ENCODE measurements at places on chromosomes 3 and 15.
A peak's percentile ranks its signal among the peaks of the same experiment; 100 is the strongest.

DNA sequence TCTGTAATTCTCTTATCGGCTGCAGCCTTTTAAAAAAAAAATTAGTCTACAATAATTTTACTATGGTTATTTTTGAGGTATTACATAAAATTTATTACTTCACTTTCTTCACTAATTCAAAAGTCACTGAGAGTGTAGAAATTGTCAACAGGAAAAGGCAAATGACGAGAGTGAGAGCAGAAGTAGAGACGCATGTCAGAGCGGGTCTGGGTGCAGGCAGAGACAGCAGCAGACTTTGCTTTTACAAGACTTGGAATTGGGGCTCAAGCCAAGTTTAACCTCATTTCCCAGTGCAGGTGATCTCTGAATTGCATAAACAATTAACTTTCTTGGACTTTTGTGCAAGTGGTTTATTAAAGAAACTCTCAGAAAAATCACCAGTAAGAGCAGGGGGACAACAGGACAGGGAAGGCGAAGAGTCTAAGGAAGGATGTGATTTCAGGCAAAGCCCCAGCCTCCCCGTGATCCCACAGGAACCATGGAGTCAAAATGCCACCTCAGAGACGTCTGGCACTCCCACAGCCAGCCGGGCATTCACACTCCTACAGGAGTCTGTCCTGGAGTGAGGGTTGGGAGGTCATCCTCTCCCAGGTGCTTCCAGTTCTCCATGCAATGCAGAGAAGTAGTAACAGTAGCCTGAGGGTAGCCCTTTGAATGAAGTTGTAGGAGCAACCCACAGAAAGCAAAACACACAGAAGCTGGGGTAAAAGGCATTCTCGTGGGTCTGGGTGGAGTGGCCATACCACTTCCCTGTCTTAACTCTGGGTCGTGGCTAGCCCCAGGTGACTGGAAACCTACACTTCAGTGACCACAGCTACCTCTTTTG is 274.0 kb upstream of the TGFBR2 start:
- H3K4me3 ChIP-seq = no peak overlapping the region
- no peaks in the 10 kb centered on the region for H3K4me1 ChIP-seq
- no peaks in the 10 kb centered on the region for H3K27me3 ChIP-seq
- no peaks in the 10 kb centered on the region for H3K36me3 ChIP-seq

GRCh38 chr3:194517333-194517732 is 30.5 kb upstream of the ATP13A3 start:
- H3K27me3 ChIP-seq = no peaks in the 10 kb centered on the region
- H3K4me1 ChIP-seq = peaks cover 14% of the 10 kb centered on the region
- H3K27ac ChIP-seq = no peak overlapping the region
- H3K36me3 ChIP-seq = no peaks in the 10 kb centered on the region
- no peak overlapping the region for H3K4me3 ChIP-seq

- peak; percentile 28 for DNase-seq
- peak overlapping the region; percentile 55 for H3K27ac ChIP-seq
- peaks cover 5% of the 10 kb centered on the region for H3K36me3 ChIP-seq
- H3K4me1 ChIP-seq = peaks cover 44% of the 10 kb centered on the region
These were observed 427 bp downstream of the MBD4 start for GRCh38 chr3:129439226-129439816.

GRCh38 chr3:73225991-73226390 is 164.5 kb downstream of the EBLN2 start:
- no peak for DNase-seq
- H3K36me3 ChIP-seq = no peaks in the 10 kb centered on the region
- no peaks in the 10 kb centered on the region for H3K4me1 ChIP-seq
- H3K27ac ChIP-seq = no peak overlapping the region

DNA sequence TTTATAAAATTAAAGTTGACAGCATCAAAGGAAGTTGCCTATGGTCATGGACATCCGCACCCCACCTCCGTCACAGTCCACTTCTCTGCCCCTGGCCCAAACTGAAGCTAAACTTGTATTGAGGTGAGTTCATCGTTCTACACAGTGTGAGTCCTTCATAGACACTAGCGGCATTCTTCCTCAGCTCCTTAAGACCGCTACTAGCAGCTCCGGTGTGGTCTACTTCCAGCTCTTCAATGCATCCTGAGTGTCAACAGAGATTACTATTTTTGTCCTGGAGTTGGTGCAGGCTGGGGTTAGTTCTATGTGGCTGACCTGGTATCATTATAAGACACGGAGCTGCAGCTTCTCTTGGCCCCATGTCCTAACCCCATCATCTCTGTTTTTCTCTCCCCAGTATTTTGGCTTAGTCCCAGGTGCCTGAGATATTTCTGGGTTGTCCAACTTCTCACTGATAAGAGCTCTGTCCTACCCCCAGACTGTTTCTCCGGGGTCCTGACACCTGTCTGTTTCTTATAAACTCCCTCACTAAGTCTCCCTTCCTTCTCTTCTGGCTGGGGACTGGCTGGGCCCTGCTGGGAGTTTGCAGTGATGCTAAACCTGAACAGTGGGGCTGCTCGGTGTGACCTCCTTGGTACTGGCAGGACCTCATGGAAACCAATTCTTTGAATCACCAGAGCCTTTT is 169.2 kb upstream of the ATP10A start:
- DNase-seq = no peak
- no peaks in the 10 kb centered on the region for H3K36me3 ChIP-seq
- no peak overlapping the region for H3K27ac ChIP-seq
- no peaks in the 10 kb centered on the region for H3K27me3 ChIP-seq
- H3K4me3 ChIP-seq = no peak overlapping the region
